Eye (tissue), 1 donor: ENCODE measurements at places on chromosomes 16 and 17.
A peak's percentile ranks its signal among the peaks of the same experiment; 100 is the strongest.

GRCh38 chr17:48643697-48644012, 17.5 kb upstream of the HOXB9 start:
- no peak for DNase-seq

DNA sequence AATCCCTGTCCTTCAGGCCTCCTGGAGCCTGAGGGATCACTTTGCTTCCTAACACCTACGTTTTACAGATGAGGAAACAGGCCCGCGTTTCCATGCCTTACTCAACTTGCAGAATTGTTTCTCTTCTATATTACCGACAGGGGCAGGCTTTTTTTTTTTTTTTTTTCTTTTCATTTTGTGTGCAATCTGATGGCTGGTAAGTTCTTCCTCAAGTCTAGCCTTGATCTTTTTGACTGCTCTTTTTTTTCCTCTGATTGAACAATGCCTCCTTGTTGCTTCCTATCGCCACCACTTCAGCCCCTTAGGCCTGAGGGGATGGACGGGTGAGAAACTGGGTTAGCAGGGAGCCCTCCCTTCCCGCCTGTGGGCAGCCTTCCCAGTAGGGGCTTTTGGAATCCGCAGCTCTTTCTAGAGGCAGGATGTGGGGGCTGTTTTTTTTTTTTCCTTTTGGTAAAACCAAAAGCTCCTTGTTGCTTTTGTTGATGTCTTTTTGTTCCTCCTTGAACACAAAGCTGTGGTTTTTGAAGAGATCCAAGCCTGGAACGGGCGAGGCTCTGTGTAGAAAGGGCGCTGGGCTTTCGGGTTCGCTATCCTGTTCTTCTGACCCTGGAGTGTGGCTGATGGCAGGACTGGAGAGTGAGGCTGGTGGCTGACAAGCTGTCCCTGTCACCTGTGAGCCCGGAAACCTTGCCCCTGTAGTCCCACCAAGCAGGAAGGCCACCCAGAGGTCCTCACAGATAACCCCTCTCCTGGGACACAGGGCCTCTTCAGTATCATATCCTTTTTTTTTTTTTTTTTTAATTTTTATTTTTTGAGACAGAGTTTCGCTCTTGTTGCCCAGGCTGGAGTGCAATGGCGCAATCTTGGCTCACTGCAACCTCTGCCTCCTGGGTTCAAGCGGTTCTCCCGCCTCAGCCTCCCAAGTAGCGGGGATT, 14.0 kb downstream of the LASP1 start:
- peak; percentile 59 for DNase-seq

DNA sequence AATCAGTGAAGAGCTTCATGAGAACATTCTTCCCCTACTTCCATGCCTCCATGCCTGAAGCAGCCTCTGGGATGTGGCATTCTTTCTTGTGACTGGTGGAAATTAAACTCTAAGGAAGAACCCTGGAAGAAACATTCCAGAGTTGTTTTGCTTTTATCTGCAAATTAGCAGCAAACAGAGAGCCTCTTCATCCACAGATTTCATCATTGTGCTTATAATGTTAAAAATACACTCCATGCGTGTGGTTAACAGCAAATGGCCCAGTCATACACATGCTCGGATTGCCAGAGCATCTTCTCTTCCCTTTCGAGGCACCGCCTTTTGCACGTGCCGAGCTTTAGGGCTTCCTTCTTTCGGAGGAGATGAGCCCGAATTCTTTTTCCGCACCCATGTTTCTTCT, 411.3 kb downstream of the SNX29 start:
- DNase-seq, result no peak

DNA sequence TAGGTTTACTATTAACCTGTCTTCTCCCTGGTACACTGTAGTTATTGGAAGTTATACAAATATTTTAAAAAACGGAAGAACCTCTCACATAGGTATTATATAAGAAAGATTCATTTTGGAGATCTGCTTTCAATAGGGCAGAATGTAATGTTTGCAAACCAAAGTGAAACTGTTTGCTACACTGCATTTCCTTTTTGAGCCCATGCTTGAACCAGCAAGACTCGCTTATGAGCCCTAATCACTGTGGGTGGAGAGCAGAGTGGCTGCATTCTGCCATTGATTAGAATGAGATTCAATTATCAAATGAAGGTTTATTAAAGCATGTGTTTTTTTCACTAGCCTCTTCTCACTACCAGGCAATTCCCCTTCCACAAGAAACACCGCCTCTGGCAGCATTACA, 589.7 kb downstream of the CDH11 start:
- DNase-seq, result no peak

GRCh38 chr17:74882517-74883240, 9.9 kb upstream of the FDXR start:
- DNase-seq, result peak; percentile 44
